ENCODE measurements at places on chromosomes 2 and 18.

- DNase-seq, result no peak
Measured at GRCh38 chr2:71538656-71539265, 85.4 kb downstream of the DYSF start.

DNA sequence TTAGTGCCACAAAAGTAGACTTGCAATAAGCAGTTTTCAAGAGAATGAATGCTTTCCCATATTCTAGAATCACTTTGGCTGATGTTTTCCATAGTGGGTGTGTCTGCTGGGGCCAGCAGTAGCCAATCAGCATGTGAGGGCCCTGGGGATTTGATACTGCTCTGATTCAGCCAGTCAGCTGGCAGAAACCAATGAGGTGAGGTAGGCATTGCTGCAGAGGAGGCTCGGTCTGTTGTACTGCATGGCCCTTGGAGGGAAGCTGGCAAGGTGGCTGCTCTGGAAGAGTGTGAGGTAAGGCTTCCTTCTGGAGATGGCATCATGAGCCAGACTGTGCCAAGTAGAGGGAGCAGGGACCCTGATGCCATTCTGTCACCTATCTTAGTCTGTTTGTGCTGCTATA lies 22.7 kb downstream of the TMEM87B start:
- DNase-seq, result no peak

GRCh38 chr18:63824220-63824525 lies 49.0 kb downstream of the SERPINB7 start:
- DNase-seq, result no peak

- no peak for DNase-seq
Measured at GRCh38 chr18:7190547-7191156, 40.2 kb upstream of the LRRC30 start.

GRCh38 chr2:11732587-11732986 lies 13.8 kb upstream of the LPIN1 start:
- DNase-seq, result no peak

DNA sequence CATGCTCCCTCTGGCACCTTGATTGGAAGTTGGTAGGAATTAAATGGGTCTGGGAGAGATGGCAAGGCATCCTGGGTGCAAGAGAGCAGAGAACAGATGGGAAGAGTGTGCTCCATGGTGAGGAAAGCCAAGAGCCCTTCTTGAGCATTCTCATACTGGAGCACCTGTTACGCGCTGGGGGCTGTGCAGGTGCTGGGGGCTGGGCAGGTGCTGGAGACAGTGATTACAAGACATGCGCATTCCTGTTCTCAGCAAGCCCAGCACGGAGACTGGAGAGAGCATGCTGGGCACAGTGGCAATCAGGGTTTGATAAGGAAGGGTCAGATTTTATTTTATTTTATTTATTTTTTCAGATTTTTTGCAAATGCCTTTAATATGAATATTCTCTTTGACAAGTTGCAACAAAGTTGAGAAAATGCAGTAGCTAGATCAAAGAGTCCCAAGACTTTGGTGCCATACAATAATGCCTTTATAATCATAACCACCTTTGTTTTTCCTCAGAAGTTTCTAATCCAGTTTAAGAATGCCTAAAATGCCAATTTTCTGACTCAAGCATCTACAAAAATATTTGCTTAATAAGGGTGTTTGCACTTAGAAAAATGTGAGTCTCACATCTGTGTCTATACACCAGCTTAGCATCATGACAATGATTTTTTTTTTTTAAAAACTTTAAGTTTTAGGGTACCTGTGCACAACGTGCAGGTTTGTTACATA lies 193.3 kb downstream of the RNF152 start:
- DNase-seq, result no peak

- DNase-seq, result no peak
Measured at GRCh38 chr2:43078781-43079755, 147.3 kb downstream of the ZFP36L2 start.

GRCh38 chr2:236678307-236678975 lies 108.8 kb downstream of the ACKR3 start:
- peak; percentile 28 for DNase-seq

DNA sequence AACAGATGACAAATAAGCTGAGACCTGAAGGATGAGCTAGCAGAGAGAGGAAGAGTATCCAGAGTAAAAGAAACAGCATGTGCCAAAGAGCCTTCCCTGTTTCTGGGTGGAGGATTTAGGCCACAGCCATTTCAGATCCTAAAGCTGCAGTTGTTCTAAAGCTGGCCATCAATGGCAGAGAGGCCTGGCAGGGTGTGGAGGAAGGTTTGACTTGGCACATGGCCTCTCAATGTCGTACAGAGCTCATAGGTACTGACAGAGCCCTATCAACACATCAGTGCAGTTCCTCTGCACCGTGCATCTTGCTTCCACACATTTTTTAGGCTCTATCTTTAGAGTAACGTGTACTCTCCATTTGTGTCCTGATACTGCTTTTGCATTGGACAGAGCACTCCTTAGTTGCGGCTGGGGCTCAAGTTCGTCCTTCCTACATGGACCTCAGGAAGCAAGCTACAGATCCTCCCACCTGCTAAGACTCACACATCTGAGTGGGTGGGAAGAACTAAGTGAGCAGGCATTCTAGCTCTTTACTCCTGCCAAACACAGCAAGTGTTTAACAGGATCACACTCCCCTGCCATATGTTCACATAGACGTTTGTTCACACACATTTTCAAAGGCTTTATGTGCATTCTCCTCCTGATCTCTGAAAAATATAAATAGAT lies 3.0 kb upstream of the CHMP3 start:
- no peak for DNase-seq

DNA sequence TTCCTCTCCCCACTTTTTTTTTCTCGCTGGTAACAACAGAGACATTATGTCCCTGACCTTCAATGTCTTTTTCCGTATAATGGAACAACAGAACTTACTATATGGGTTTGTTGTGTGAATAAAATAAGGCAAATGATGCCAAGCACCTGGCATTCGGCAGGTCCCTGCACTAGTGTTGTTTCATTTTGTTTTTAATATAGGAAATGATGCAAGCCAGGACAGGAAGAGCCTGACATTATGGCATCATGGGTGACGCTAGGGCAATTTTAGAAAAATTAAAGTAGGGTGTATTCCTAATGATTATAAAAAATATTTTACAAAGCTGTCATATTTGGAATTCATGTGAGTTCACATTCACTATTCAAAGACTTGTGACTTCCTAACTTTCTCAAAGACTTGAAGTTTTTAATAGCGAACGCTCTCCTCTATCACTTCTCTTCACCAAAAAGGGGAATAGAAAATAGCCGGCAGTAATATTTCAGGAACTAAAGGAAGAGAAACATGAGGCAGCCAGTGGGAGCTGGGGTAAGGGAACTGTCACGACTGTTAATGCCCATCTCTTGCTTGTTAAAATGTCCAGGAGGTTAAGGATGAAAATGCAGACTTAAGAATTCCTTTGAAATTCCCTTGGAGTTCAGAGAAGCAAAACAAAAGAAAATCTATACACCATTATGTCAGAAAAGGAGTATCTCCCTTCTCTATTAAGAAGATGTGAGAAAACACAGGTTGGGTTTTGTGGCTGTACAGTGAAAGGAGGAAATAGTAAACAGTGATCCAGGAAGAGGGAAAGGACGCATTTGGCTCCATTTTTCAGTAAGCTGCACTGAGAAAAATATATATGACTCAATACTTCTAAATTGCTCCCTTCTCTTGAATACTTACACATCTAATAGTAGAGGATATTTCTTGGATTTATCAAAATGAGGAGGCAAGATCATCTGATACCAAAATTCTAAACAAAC lies 60.2 kb downstream of the DPP4 start:
- no peak for DNase-seq

GRCh38 chr2:188916736-188917135 lies 57.4 kb upstream of the COL3A1 start:
- no peak for DNase-seq

DNA sequence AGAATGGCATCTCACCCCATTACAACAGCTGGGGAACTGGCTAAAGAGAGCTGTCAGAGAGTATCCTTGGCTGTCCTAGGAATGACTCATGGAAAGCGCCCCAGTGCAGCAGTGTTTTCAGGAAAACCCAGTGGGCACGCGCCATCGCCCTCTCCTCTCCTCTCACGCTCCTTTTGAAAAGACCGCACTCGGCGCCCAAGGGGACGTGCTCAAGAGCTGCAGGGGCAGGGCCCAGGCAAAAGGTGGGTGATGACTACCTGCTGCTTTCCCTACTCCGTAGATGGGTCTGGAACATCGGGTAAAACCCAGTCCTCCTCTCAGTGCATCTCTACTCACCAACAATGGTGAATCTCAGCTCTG lies 68.1 kb downstream of the EMILIN2 start:
- DNase-seq, result peak; percentile 52

DNA sequence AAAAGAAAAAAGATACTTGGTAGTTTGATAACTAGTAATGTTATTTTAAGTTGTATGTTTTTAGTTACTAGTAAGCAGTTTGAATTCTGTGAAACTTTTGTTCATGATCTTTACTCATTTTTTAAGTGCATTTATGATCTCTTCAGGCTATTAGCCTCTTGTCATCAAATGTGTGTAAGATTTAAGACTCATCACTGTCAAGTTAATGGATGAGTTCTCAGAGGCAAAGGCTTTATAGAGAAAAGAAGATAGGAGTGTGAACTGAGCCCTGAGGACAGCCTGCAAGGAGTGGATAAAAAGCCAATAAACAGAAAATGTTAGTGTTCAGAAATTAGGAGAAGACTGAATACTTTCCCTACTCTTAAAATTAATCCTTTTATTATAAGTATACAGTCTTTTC lies 13.5 kb downstream of the NDUFV2 start:
- no peak for DNase-seq

DNA sequence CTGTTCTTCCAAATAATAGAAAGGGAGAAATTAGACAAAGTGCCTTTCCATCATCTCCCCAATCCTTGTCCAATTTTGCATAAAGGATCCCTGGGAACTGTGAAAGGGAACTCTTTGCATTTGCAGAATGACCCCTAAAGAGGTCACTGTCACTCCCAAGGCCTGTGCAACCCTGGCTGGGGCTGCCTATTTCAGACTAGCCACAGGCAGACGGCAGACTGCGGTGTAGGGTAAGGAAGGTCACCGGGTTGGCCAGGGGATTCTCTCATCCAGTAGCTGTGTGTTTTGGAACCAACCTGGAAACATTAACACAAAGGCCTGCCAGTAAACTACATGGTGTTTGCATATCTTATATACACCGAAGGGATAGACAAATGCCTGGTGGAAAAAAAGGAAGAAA lies 818.7 kb downstream of the BCL11A start:
- DNase-seq, result no peak

GRCh38 chr2:73009177-73009839 lies 62.2 kb downstream of the SFXN5 start:
- no peak for DNase-seq

GRCh38 chr18:36977121-36977520 lies 148.2 kb downstream of the KIAA1328 start:
- no peak for DNase-seq

DNA sequence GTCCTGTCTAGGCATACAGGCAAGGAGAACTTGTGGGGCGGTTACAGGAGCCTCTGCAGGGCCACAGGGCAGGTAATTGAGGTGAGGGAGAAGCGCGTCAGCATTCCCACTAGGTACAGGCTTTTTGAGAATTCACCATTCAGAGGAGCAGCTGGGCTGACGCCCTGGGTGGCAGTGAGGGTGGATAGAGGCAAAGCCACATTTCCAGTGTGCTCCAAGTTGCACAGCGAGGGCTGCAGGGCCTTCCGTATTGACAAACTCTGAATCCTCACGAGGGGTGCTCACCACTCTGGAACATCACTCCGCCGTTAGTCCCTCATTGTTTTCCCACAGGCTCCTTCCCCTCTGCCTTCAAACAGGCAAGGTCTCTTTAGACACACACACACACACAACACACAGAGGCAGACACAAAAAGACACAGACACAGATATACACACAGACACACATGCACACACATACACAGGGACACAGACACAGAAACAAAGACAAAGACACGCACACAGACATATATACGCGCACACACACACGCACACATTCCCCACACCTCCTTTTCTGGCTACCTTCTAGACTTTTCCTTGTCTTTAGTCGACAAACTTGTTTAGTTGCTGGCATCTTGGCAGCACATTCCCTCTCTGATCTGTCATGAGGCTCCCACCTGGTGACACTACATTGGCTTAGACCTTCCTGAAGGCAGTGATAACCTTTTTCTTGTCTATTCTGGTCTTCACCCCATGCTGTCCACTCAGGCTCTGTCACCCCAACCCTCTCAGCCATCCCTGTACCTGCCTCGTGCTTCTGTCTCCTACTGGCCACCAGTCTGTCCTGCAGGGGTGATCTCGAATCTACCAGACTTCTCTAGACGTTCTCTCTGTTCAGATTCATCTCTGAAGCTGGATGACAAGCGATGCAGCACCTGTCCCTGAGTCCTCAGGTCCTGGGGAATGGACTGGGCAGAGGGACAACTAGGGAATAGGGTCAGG lies 136.8 kb downstream of the ALPK2 start:
- DNase-seq, result no peak

DNA sequence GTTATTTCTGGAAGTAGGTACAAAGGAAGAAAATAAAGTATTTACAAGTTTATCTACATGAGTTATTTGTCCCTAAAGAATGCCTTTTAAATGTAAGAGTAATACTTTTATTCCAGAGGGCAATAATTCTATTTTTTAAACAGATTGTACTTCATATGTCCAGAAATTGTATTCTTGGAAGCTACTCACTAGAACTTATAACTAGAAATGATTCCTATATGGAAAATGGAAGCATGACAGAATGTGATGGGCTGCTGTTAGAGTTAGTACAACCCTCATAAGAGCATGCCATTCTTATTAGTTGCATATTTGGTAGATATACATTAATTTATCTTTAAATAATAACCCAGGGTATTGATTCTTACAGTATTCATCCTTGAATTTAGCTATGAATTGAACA lies 362.0 kb downstream of the FSIP2 start:
- no peak for DNase-seq

GRCh38 chr2:180314086-180314485 lies 307.0 kb upstream of the CWC22 start:
- DNase-seq, result no peak

GRCh38 chr2:38129987-38130386 lies 54.0 kb upstream of the CYP1B1 start:
- DNase-seq, result no peak

GRCh38 chr18:22678486-22678885 lies 254.6 kb upstream of the RBBP8 start:
- no peak for DNase-seq

DNA sequence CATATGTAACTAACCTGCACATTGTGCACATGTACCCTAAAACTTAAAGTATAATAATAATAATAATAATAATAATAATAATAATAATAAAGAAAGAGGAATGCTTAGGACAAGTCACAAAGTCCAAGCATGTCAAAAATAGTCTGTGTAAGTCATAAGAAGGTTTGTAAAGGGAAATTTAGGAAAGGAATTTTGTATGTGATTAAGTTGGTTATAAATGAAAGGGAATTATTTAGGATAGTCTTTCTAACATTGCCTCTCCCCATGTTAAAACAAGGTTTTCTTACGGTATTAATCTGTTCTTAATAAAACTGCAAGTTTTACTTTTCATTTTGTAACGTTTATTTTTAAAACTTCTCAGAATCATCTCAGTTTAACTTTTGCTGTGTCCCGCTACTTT lies 62.8 kb downstream of the SESTD1 start:
- no peak for DNase-seq

- DNase-seq, result no peak
Measured at GRCh38 chr18:48459016-48459415, 49.8 kb upstream of the ZBTB7C start.
